ENCODE measurements at places on chromosomes 4 and X. TPM values are rescaled to one million over a fixed set of nuclear protein-coding genes. Genes with fewer than 3 reads are reported as not detected.

Gene SRPX
- 330 TPM for total RNA-seq

Gene AR
- 6.6 TPM for total RNA-seq

Gene MAGEA10
- not detected for total RNA-seq

Gene ARHGAP6
- 1.1 TPM for total RNA-seq

Gene TLR1
- 15.7 TPM for total RNA-seq

Gene NSUN7
- total RNA-seq, result under 0.01 TPM

Gene ART3
- total RNA-seq, result not detected

Data from thoracic aorta endothelial cell (primary cell).